ENCODE measurements at places on chromosomes 7 and 10.

GRCh38 chr7:150403376-150404171 is 24.4 kb downstream of the ZNF775 start:
- no peak for DNase-seq

DNA sequence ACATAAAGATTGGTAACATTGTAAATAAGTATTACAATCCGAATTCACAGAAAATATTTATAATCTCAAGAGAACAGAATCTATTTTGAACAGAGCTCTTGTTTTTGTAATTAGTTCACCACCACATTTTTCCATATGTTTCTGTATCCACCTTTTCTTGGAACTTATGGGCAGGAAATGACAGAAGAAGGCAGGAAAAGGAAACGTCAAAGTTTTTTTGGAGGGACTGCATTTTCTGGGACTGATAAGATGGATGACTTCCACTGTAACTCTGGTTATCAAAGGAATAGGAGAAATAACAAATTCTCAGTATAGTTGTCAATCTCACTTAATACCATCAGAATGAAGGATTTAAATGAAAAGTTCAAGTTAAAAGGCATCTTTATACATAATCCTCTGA is 75.1 kb upstream of the SMNDC1 start:
- no peak for DNase-seq

GRCh38 chr7:90201500-90202195 is 9.9 kb upstream of the STEAP2 start:
- no peak for DNase-seq

DNA sequence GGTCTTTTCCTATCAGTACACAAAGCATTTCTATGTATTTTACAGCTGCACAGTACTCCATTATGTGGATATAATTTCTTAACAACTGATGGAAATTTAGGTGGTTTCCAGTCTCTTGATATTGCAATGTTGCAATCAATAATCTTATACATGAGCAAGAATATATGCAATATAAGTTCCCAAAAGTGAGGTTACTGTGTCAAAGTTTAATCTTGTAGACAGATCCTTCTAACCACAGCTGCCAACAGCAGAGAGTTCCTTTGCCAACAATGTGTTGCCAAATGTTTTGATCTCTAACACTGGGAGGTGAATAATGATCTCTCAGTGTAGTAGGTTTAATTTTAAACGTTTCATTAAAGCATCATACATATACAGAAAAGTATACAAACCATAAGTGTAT is 54.5 kb downstream of the CUL2 start:
- DNase-seq = no peak

GRCh38 chr7:136389933-136390332 is 412.8 kb upstream of the MTPN start:
- no peak for DNase-seq

- no peak for DNase-seq
Measured at GRCh38 chr7:17227766-17228490, 70.5 kb upstream of the AHR start.

DNA sequence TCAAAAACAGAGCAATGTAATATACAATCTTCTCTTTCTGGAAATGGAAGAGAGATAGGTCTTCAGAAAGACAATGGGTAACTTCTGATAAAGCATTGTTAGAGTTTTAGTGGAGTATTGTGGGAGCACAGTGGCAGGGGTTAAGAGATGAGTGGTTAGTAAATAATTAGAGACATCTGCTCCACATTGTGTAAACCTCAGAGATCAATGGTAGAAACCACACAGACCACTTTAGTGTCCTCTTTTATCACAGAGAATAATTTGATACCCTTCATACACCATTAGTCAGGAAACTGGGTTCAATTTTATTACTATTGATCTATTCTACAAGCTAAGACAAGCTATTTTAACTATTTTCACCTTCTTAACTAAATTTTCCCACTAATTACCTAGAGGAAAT is 35.9 kb upstream of the MAGI2 start:
- no peak for DNase-seq

DNA sequence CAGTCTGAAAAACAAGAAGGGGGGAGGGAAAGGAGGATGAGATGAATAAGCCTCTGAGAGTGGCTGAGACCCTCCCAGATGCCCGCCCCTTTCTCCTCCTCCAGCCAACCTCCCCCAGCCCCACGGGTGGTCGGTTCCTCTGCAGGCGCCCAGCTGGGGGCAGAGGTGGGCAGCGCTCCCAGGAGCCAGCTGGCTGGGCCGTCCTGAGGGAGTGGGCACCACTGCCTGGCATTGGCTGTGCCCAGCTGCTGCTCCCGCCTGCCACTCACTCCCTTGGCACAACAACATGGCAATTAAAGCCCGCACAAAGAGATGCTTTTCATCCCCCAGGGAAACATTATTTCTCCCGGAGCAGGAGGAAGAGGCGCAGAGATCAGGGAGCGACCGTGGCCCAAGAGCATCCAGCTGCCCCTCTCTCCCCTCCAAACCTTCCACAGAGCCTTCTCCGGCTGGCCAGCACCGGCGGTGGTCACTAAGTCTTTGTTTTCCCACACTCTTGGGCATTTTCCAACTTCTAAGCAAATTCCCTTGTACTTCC is 107.2 kb downstream of the SPDYE5 start:
- DNase-seq = no peak

DNA sequence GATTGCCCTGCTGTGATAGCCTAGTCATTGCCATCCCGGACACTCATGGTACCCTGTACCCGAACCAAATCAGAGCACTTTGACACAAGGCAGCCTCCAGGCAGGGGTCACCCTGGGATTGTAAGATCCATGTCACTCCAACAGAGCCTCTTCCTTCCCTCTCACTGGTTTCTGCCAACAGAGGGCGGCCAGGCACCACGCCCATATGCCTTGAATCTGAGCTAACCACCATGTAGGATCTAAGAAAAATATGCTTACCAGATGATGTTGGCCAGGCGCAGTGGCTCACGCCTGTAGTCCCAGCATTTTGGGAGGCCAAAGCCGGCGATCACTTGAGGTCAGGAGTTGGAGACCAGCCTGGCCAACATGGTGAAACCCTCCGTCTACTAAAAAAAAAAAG is 389.2 kb upstream of the KLF6 start:
- no peak for DNase-seq

DNA sequence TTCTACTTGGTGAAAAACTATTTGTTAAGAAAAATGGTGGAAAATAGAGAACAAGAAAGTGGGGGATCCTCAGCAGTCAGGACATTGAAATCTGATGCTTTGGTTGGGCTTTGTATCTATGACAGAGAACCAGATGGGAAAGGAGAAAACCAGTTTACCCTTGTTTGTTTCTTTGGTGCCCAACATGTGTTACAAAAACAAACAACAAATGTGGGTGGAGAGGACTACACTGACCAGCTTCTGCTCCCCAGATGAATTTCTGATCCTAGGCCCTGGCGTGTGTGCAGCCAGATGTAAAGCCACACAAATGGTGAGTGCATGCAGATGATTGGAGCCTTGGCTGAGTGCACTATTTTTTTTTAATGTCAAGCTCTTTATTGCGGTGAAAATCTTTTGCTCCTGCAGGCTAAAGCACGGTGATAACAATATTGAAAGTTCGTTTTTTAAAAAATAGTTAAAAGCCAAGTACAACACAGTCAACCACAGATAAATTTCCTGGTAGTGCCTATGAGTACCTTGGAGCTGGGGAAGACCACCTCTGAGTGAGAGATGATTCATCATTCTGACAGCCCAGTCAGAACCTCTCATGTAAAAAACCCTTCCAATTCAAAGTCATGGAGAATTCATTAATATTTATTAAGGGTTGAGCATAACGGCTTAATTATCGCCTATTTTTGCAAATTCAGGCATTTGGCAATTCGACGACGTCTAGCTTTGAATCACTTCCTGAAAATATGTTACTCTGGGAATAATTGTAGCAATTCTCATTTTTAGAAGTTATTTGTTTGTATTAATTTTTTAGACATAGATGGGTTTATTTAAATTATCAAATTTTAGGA is 163.7 kb downstream of the AGMO start:
- DNase-seq = no peak

DNA sequence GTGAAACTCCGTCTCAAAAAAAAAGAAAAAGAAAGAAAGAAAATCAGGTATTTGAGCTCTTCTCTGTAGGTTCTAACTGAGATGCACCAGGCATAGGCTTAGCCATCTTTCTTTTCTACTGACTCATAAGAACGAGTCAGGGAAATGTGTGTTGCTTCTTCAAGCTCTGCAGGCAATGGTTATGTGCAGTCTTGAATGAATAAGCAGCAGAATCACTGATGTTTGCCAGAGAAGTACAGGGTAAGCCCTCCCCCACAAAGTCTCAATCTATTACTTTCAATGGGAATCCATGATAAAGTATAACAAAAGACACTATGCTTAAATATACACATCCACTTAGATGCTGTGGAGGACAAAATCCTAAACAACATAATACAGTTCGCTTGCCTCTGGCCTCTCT is 239.2 kb downstream of the PARD3 start:
- peak; percentile 65 for DNase-seq

DNA sequence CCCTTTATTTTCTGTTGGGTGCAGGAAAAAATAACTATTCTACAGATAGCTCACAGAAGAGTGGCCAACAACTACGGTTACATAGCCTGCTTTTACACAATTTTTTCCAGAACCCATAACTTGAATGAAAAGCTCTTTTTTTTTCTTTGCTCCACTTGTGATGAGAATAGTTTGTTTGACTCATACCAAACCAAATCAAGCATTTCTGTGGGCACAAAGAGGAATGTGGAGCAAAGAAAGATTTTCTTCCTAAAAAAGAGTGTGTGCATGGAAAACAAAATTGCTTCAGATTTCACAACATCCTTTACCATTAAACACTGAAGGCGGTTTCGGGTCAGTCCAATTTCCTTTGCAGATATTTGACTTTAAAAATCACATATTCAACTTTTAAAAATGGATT is 54.8 kb upstream of the RAB11FIP2 start:
- DNase-seq = no peak

GRCh38 chr10:128296253-128297007 is 170.2 kb upstream of the MKI67 start:
- no peak for DNase-seq

GRCh38 chr10:93067443-93068365 is 6.0 kb upstream of the CYP26A1 start:
- no peak for DNase-seq

- DNase-seq = no peak
Measured at GRCh38 chr10:118107040-118107439, 60.3 kb upstream of the RAB11FIP2 start.

GRCh38 chr10:70053218-70053840 is 683 bp downstream of the MACROH2A2 start:
- no peak for DNase-seq

DNA sequence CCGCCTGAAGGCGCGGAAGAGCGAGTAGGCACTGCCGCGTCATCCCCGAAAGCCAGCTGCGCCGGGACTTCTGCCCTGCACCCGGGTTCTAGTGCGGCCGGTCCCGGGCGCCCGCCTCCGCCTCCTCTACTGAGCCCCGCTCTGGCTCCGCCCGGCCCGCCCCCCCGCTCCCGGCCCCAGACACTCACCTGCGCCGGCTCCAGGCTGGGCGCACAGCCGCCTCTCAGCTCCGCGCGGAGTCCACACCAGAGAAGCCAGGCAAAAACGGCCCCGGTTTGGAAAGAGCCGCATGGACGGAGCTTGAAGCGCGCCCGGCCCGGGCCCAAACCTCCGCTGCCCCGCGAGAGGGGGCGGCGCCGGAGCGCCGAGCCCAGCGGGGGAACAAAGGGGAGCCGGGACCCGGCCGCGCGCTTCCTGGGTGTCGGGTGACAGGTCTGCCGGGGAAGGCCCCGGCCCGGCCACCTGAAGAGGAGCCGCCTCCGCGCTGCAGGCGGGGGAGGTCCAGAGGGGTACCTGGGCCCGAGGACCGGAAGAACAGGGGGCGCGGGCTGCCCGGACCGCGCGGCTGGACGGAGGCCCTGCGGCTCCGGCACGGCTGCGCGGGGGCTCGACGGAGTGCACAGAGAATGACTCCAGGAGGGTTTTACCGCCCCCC is 168.2 kb downstream of the NRF1 start:
- no peak for DNase-seq

DNA sequence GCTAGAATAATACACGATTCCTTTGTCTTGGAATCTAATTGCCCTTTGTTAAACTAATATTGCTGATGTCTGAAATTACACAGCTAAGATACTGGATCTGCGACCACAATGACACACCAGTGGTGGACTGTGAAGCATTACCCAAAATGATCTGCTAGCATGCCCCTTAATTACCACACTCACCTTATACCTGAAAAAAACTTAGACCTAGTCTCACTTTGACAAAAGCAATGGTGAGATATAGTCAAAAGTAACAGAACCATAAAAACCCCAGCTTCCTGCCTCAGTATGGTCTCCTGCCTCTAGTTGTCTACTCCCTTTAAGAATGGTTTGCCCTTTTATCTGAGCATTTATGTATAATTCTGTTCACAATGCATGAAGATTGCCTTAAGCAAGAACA is 20.8 kb upstream of the ERVW-1 start:
- no peak for DNase-seq

GRCh38 chr7:148700661-148701064 is 2.0 kb downstream of the CUL1 start:
- peak; percentile 15 for DNase-seq

GRCh38 chr10:114288424-114289095 is 49.5 kb downstream of the VWA2 start:
- no peak for DNase-seq

GRCh38 chr10:95788830-95789229 is 32.9 kb downstream of the ENTPD1 start:
- peak; percentile 83 for DNase-seq

GRCh38 chr10:84706875-84707274 is 378.5 kb downstream of the CCSER2 start:
- peak; percentile 12 for DNase-seq

GRCh38 chr10:2679646-2680045 is 387.7 kb upstream of the PFKP start:
- DNase-seq = no peak

DNA sequence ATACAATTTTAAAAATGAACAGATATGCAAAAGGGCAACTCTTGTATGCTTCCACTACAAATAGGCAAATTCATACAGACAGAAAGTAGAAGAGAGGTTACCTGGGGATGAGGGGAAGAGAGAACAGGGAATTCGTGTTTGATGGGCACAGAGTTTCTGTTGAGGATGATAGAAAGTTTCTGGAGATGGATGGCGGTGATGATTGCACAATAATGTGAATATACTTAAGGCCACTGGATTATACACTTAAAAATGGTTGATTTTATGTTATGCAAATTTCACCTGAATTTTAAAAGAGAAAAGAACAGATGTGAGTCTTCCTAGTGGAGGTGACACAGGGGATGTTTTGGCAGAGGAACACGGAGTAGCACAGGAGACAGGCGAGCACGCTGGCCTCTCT is 89.3 kb downstream of the TEX36 start:
- no peak for DNase-seq

DNA sequence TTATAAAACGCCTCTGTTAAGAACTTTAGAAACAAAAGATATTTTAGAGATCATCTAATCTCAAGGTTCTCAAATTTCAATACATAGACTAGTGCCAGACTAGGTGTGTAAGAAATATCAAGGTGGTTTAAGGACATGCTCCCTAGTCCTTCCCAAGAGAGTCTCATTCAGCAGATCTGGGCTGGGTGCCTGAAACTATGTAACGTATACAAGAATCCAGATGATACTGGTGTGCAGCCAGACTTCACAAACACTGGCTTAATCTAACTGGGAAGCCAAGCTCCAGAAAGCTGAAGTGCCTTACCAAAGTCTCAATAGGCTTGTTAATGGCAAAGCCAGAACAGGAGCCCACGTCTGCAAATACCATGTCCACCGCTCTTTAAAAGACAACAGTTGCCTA is 105.0 kb upstream of the AMPH start:
- DNase-seq = no peak

GRCh38 chr10:114031073-114031972 is 12.3 kb upstream of the ADRB1 start:
- DNase-seq = no peak
